ENCODE measurements at places on chromosomes 7 and 10.

DNA sequence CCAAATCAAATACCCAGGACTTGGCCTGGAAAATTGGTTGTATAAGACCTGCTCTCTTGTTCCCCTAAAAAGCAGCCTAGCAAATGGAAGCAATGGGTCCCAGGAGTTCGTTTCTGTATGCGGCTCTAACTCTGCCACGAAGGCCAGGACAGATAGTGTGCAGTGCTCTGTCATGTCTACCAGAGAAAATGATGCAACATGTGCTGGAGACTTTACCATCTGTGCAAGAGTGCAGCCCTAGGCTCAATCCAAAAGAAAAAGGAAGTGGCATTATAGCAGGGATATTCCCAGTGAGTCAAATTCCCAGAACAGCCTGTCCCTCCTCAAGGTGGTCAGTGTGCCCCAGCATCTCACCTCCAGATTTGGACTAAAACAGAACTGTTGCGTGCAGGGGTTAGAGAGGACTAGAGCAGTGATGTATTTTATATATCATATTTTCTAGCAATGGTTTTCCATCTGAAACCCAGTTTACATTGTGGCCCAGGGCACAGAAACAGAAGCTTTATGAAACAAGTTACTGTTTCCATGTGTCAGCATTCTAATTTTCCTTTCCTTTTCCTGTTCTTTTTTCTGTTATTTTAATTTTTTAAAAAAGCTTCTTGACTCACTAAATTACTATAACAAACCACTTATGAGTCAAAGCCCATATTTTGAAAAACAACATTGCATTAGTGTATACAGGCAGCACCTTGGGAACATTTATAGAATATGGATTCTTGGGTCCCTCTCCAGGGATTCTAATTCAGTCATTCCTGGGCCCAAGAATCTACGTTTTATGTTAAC lies 311.2 kb downstream of the RNLS start:
- peak; percentile 38 for DNase-seq

GRCh38 chr10:17179002-17179401 lies 22.5 kb downstream of the TRDMT1 start:
- DNase-seq = no peak

DNA sequence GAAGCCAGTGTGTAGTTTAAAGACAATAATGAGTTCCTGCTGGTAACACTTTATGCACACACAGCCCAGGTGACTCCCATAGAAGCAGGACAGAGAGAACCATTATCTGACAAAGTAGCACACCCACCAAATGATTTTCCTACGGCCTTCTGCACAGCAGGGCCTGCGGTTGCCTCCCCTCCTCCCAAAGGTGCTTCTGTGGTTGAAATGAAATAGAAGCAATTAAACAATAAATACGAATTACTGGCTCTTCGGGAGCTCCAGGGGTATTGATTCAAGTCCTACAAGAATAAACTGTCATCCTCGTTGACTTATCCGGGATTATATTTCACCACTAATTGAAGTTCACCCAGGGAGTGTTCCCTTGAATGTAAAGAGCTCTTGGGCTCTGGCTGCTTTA lies 172.1 kb downstream of the ACTR3B start:
- DNase-seq = no peak

DNA sequence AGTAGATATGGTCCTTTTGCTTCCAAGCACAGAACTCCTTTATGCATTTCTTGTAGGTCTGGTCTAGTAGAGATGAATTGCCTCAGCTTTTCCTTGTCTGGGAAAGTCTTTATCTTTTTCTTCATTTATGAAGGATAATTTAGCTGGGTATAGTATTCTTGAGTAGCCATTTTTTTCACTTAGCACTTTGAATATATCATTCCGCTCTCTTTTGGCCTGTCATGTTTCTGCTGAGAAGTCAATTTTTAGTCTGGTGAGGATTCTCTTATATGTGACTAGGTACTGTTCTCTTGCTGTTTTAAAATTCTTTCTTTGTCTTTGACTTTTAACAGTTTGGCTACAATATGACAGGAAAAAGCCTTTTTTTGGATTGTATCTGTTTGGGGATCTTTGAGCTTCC lies 68.6 kb upstream of the IMMP2L start:
- DNase-seq = no peak

DNA sequence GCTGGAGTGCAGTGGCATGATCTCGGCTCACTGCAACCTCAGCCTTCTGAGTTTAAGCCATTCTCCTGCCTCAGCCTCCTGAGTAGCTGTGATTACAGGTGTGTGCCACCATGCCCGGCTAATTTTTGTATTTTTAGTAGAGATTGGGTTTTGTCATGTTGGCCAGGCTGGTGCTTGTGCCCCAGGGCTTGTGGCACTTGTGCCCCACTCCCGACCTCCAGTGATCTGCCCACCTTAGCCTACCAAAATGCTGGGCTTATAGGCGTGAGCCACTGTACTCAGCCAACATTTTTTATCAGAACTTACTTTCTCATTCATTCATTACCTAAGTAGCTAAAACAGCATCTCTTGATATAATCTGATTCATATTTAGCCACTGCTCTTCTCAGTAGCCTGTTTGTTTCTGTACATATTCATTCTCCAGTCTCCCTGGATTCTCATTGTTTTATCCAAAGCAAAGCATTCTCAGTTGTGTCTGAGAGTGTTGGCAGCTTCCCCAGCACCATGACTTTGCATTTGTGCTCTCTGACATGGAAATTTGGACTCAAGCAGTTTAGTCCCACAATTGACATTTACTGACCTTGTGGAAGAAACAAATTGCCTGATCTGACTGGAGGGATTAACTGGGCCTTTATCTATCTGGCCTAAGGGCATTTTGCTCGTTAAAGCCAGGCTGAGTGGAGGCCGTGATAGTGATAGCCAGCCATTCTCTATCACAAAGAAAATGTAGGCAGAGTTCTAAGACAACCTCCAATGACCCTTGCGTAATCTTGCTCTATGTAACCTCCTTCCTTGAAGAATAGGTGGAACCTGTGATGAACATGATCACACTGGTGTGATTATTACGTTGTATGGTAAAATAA lies 44.9 kb downstream of the AKR1B15 start:
- no peak for DNase-seq

GRCh38 chr7:55517191-55517633 lies 55.1 kb downstream of the VOPP1 start:
- DNase-seq = peak; percentile 72

GRCh38 chr10:4522296-4523000 lies 303.6 kb upstream of the AKR1E2 start:
- no peak for DNase-seq

GRCh38 chr10:127548022-127548421 lies 1.1 kb upstream of the NPS start:
- no peak for DNase-seq

DNA sequence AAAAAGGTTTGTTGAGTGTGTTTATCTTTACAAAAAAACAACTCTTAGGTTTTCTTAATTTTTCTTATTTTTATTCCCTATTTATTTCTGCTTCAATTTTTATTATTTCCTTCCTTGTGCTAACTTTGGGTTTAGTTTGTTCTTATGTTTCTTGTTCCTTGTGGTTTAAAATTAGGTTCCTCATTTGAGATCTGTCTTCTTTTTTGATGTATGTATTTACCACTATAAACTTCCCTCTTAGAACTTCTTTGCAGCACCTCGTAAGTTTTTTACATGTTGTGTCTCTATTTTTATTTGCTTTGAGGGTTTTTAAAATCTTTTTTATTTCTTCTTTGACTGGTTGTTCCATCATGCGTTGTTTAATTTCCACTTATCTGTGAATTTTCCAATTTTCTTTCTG lies 1217.1 kb upstream of the CELF2 start:
- DNase-seq = no peak

DNA sequence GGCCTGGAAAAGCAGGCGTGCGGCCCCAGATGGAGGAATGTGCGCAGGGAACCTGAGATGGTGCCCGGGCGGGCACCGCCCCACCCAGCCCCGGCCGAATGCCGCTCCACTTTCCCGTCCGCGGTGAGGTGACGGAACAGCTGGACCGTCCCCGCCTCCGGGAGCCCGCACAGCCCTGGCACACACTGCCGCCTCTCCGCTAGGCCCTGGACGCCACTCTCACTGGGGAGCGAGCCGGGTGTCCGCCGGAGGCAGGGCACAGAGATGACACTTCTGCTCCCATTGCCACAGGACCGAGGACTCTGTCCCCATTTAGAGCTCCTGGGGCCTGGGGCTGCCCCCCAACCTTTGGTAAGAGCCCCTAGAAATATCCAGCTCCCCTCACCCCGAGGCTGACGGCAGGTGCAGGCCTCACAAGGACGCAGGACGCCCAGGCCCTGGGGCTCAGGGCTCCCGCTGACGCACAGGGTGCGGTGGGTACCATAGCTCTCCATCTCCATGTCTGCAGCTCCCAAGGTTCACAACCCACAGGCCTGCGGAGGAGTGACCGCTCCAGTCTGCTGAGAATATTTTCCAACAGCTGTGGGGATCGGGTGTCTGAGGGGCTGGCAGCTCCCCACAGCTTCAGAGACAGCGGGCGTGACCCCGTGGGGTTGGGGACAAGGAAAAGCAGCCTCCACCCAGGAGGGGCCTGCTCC lies 52.2 kb upstream of the PDGFA start:
- no peak for DNase-seq

DNA sequence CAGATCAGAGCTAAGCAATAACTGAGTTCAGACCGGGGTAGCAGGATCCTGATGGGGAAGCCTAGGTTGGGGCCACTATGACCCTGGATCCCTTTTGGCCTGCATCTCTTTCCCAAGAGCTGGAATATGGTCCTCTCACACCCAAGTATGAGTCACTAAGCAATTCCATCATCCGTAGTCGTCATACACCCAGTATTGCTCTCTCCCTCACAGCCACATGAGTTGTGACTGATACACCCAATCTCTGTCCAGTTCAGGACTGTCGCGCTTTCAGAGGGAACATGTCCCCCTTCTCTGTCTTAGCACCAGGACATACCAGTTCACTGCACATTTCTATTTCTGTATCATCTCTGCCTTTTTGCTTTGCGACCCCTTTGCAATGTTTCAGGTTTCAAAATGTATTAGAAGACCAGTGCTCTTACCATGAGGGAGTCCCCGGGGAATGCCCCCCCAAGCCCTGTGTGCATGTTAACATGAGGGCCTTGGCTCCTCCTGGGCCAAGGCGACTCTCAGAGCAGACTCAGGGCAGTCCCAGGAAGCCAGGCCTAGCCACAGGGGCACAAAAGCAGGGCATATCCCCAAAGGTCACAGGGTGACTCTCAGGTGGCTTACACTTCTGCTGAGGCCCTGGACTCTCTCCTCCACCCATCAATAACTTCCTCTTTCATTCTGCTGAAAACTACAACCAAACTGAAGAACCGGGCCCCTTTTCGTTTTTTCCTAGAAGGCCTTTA lies 75.3 kb upstream of the SAMD8 start:
- DNase-seq = peak; percentile 85

- DNase-seq = no peak
These were observed 77.1 kb downstream of the MPLKIP start for GRCh38 chr7:40057292-40057691.

DNA sequence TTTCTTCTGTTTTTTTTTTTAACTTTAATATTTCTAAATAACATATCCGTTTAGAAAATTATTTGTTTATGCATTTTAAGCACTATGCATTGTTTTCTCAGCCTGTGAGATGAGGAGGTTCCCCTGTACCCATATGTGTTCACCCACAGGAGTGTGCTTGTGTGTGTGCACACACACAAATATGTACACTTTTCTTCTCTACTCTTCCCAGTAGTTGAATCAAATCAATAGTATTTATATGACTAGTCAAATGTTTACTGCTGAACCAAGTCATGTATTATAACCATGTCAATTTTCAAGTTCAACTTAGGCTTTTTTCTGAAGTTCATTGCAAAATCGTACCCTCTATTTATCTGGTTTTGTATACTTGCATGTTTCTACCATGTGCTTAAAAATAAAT lies 37.3 kb downstream of the HDAC9 start:
- DNase-seq = no peak

GRCh38 chr10:60149003-60149402 lies 240.7 kb downstream of the ANK3 start:
- DNase-seq = no peak

GRCh38 chr7:129780257-129780973 lies 168.9 kb downstream of the NRF1 start:
- DNase-seq = peak; percentile 91

GRCh38 chr10:91528768-91529167 lies 104.1 kb downstream of the PPP1R3C start:
- no peak for DNase-seq

- DNase-seq = no peak
These were observed 148.5 kb downstream of the KIAA1217 start for GRCh38 chr10:24357344-24358004.

DNA sequence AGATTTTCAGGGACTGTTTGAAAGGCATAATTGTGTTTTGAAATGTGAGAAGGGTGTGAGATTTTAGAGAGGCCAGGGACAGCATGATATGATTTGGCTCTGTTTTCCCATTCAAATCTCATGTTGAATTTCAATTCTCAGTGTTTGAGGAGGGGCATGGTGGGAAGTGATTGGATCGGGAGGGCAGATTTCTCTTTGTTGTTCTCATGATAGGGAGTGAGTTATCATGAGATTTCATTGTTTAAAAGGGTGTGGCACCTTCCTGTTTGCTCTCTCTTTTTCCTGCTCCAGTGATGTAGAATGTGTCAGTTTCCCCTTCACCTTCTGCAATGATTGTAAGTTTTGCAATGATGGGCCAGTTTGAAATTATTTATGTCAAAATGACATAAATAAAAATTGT lies 113.0 kb upstream of the PCDH15 start:
- no peak for DNase-seq

DNA sequence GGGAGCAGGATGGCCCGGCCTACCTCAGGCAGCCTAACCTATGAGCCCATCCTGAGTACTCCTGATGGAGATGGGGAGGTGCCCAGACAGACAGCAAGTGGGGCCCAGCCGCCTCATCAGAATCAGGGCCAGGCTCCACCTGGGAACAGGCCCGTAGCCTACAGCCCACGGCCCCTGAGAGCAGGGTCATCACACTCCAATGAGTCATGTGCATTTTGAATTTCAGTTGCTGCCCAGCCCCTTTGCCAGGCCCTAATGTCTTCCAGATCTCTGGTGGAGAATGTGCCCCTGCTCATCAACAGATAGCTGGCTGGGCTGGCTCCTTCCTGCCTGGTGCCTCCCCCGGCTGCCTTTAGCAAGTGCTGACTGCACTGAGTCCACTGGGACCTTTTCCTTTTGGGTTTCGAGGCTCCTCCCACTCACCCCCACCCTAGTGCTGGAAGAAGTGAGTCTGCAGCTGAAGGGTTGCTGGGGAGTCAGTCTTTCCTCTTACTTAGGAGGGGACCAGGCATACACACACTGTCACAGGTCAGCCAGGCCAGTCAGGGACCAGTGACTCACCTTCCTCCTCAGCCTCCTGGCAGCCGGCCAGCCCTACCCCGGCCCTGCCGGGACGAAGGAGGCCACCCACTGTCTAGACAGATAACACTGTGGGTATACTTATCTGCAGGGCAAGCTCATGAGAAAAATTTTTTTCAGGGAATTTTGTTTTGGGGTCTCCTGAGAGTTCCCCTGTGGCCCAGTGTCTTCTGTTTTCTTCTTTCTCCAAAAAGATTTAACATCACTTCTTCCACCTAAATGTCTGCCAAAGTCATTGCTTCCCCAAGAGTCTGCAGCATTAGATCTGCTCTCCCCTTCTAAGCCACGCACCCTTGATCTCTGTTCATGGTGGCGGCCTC lies 9.1 kb upstream of the ASIC3 start:
- peak; percentile 96 for DNase-seq

GRCh38 chr10:14605231-14605925 lies 169.3 kb downstream of the FAM107B start:
- DNase-seq = peak; percentile 56

GRCh38 chr7:132759482-132760243 lies 183.4 kb upstream of the PLXNA4 start:
- DNase-seq = no peak

GRCh38 chr7:716222-716621 lies 10.3 kb upstream of the DNAAF5 start:
- DNase-seq = no peak

GRCh38 chr7:4136501-4137110 lies 545.5 kb upstream of the FOXK1 start:
- no peak for DNase-seq
